ENCODE measurements at places on chromosomes 3 and 15.

DNA sequence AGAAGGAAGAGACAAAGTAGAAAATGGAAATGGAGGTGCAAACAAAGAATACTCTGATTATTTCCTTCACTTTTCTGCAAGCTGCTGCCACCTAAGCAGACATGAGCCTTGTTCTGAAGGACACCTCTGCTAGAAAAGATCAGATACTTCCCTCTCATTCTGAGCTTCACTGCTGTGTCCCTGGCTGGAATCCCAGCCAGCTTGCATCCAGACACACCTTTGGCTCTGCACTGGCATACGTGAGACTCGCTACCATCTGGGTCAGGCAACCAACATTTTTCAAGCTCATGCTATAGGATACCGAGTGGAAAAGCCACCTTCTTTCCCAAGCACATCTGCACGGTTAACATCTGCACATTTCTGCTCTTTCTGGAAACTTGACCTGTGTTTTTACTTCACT, 166.7 kb upstream of the SUCLG2 start:
- no peak for DNase-seq

GRCh38 chr3:5497497-5497896, 310.0 kb downstream of the EDEM1 start:
- no peak for DNase-seq

DNA sequence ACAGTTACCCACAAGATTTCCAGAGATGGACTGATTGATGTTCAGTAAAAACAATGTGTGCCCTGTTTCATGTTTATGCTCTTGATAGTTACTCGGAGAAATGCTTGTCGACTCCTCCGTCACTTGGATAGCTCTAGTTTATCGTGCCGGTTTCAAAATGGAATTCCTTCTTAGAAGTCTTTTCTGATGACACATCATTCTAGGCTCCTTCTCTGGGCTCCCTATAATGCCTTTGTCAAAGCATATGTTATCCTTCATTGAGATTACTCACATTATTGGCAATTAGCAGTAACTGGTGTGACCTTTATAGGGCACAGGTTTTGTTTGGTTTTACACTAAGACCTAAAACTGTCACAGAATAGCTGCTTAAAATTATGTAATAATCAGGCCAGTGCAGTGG, 201.8 kb downstream of the CNTN6 start:
- DNase-seq = no peak

GRCh38 chr15:50247819-50248655, 17.5 kb downstream of the HDC start:
- no peak for DNase-seq

DNA sequence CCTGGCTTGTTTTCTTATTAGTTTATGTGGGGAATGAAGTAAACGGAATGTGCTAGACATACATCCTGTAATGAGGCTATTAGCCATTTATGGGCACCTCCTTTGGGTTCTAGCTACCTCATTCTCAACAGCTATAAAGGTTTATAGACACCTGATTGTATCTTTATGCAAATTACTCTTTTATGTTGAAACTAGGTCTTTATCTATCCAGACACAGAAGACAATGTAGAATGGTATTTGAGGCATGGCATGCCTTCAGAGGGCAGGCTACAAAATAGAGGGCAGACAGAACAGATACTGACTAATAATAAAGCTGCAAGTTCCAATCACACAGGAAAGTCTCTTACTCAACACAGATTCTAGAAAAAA, 27.1 kb downstream of the TBC1D2B start:
- DNase-seq = peak; percentile 77

GRCh38 chr3:46416125-46416810, 9.2 kb downstream of the CCRL2 start:
- DNase-seq = no peak

DNA sequence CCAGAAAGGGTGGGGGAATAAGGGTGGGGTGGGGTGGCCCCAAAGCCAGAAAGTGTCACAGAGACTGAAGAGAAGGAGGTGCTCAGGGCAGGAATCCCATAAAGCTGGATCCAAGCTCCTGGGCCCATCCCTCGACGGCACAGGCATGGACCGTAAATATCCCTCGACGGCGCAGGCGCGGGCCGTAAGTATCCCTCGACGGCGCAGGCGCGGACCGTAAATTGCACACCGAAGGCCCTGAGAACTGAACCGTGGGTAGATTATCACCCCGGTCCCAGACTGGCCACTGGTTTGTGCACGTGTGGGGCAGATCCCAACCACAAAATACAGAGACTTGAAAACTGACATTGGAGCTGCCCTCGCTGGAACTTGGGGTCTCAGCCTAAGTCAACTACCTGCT, 41.3 kb upstream of the MUC4 start:
- no peak for DNase-seq

GRCh38 chr3:183247011-183247589, 6.0 kb upstream of the B3GNT5 start:
- no peak for DNase-seq

GRCh38 chr15:88440021-88440420, 27.2 kb downstream of the MRPL46 start:
- DNase-seq = no peak

GRCh38 chr3:195030791-195031321, 240.1 kb downstream of the XXYLT1 start:
- DNase-seq = no peak

- DNase-seq = peak; percentile 15
Measured at GRCh38 chr3:37217098-37217849, 42.9 kb upstream of the LRRFIP2 start.

DNA sequence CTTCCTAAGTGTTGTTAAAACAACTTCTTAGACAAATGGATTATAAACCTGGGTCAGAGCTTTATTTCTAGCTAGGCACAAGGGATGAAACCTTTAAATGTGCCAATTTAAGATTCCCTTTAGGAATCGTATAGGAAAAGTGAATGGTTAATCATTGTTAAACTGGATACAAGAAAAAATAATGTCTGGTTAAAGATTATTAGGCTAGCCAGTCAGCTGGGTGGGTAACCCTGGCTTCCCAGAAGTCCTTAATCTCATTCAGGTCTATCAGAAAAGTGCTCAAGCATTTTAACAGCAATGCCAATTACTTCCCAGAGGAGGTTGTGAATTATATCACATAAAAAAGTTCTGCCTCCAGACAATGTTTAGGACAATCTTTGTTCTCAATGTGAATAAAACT, 37.6 kb downstream of the NANOGP8 start:
- DNase-seq = no peak

- no peak for DNase-seq
Measured at GRCh38 chr15:95105229-95105628, 873.9 kb downstream of the MCTP2 start.

DNA sequence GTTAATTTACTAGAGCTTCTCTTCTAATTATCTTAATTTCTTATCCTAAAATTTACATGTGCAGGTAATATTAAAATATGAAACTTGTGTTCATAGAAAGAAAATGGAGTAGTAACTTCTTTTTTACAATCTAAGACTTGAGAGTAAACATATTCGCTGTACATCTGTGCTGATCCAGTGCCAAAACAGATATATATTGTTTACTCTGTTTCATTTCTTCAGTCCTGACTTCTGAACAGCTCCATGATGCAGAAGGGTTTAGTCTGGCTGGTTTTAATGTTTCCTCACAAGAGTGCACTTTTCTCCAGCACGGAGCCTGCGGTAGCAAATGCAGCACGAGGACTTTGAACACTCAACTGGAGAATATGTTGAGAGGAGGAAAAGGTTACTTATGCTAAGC, 306.8 kb downstream of the EPHA3 start:
- DNase-seq = no peak

DNA sequence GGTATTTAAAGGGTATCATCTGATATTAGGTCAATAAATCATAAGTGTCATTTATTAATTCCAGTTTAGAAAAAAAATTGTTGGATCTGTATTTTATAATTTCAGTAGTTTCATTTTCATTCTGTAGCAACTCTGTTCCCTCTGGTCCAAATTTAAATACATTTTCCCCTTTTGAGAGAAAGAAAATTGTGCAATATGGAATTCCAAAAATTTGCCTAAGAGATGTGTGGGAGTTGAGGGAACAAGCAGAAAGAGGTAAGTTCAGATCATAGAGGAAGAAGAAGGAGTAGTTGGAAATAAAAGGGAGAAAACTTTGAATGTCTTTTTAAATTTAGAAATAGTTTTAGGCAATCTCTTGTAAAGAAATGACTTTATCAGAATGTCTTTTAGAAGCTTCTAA, 48.9 kb upstream of the MME start:
- no peak for DNase-seq

DNA sequence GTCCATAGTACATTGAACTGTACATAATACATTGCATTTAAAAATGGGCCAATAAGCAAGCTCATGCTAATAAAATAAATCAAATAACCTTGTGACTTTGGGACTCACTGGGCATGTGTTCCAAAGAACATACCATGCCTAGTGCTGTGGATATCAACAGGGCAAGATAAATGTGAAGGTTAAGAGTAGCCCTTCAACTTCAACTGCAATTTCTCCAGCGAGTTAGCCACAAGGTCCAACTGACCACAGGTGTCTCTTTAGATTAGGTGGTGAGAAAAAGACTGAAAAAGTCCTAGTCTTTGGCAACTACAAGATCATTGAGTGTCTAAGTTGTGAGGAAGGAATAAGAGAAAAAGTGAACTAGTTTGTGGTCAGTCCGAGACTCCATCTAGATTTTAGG, 78.3 kb upstream of the ATP11B start:
- DNase-seq = no peak

DNA sequence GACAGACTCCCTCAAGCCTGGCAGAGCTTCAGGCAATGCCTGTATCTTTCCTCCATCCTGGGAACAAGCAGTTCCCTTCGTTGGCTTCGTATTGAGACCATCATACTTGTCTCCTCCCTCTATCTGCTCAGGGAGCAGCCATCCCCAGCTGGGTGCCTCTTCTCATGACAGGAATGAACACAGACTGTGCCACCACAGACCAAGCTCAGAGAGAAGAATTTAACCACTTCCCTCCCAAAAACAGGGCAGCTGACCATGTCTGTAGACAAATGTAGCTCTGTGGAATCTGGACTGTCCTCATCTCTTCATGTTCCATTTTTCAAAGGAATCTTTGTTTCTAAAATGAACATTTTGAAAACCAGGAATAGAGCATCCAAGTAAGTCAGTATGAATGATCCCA, 245.4 kb downstream of the ERC2 start:
- no peak for DNase-seq

- DNase-seq = no peak
Measured at GRCh38 chr15:92839696-92840095, 60.4 kb upstream of the CHD2 start.

DNA sequence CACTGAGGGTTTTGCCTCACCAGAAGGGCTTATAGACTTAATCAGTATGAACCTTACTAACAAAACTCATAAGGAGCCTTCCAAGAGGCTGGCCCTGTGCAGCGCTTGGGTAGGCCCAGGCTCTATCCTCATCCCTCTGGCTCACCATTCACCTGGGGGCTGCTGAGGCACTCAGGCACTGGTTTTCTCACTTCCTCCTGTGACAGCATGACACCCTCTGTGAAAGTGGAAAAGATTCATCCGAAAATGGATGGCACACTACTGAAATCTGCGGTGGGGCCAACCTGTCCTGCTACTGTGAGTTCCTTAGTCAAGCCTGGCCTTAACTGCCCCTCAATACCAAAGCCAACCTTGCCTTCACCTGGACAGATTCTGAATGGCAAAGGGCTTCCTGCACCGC, 41.3 kb downstream of the PSMD6 start:
- DNase-seq = no peak

DNA sequence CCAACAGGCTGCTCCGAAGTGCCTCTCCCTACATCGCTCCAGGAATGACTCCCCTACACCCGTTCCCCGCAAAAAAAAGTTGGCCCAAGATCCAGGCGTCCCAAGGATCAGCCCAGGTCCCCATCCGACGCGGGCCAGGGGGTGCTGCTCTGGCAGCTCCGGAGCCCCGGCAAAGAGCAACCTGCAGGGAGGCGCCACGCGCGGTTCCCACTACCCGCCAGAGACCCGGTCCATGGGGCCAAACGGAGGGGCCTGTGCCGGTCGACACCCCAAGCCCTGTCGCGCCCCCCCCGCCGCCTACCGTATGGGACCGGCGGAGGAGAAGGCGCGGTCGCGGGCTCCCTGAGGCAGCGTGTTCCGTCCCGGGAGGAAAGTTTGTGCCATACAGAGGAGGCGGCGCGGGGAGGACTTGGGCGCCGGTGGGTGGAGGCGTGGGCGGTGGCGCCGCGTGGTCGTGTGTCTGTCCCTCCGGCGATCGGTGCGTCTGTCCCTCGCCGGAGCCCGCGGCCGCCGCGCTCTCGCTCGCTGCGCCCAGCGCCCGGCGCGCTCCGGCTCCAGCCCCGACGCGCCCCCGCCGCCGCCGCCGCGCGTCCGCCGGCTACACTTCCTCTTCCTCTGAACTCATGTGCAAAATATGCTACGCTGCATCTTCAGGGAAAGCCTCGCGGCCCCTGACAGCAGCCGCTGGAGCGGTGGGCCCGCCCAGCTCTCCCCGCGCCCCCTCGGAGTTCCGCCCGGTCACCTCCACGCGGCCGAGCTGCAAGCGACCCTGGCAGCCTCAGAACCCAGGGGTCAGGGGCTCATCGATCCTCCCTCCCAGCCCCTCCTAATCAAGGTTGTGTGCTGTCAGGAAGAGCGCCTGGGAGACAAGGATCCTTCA, at the start of gene RFTN1:
Gene RFTN1, minus strand, starts transcription at position 559 of the 880 bp plus-strand sequence. CDS start 19,830 bp downstream, outside the sequence.
- peak; percentile 67 for DNase-seq

Data from CD8-positive, alpha-beta memory T cell (primary cell).